ENCODE measurements at places on chromosomes 2 and 18. TPM values are rescaled to one million over a fixed set of nuclear protein-coding genes. Genes with fewer than 3 reads are reported as not detected.

GRCh38 chr2:134103196-134103595 is 150.7 kb upstream of the MGAT5 start:
- no peak for DNase-seq

DNA sequence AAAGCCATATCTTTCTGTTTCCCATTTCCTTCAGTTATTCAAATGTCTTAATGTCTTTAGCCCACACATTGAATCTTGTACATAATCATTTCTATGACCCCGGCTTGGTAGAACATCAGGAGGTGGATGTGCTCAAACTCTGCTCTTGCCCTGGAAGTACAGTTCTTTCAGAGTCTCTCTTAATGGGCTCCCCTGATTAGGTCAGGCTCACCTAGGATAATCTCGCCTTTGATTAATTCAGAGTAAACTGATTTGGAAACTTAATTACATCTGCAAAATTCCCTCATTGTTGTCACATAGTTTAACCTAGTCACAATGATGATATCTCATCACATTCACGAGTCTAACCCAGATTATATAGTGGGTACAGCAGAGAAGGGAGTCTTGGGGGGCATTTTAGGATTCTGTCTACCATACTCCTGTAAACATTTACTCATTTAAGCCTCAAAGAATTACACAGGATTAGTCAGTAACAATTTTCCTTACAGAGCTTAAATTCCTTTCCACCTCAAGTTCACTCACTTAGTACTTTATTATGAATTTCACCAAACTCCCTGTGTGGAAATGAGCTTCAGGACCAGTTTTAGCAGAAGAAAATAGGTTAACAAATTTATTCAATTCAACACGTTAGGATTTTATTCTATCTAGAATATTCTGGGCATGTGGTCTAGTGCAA is 135.5 kb downstream of the FHOD3 start:
- DNase-seq, result no peak

GRCh38 chr2:196205881-196206435 is 34.6 kb upstream of the STK17B start:
- DNase-seq, result no peak

GRCh38 chr2:191374366-191374765 is 129.2 kb downstream of the MYO1B start:
- no peak for DNase-seq

DNA sequence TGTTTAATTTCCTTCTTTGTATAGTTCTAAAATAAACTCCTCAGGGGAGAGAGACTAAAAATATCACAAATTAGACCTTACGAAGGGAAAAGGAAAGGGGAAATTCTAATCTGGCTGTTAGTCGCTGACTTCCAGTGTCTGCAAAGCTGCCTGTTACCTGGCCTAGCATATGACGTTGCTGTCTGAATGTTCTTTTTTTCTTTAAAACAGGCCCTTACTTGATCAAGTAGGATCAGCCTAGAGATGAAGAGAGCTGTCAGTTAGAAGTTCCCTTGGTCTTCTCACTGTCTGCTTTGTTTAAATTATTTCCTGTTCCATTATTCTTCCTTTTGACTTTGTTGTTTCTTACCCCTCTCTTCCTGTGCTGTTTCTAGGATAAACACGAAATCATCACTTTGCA is 11.2 kb downstream of the NCK2 start:
- DNase-seq, result no peak

Gene SMCHD1
- 199 TPM for total RNA-seq

DNA sequence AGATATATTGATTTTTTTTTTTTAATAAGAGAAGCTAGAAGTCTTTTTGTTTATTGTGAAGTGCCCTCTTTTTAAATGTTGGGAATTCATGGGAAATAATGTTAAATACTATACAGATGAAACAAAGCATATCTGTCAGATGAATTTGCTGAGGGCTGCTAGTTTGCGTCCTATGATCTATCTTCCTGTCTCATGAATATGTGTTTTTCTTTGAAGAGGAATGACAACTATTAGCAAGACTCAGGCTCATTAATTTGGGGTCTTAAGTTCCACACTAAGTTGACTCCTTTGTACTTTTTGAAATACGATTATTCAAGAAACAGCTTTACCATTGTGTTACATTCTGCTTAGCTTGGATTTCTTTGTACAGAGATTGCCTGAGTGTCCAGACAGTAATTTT is 57.9 kb downstream of the AGFG1 start:
- DNase-seq, result no peak

- no peak for DNase-seq
Observed at GRCh38 chr18:54149078-54149697, 75.3 kb downstream of the MBD2 start.

GRCh38 chr18:51479736-51480135 is 282.3 kb upstream of the MEX3C start:
- DNase-seq, result no peak

DNA sequence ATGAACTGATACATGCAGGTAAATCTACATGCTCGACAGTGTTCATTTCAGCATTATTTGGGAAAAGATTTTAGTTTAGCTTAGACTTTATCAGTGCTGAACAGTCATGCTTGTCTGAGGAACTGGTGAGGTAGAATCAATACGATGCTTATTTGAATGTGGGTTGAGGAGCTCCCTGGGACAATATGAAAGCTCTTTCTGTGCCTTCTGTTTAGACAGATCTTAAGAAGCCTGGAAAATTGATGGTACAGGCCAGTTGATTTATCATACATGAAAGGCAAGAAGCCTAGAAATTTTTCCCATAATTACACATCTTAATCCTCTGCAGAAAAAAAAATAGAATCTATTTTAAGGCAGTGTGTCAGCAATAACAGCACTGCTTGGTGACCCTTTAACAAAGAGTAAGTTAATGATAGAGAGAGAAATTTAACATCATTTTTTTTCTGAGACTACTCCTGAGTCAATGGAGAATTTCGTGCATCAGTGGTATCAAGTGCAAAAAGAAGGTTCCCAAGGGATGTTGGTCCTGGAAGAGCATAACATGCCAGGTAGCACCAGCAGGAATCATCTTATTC is 252.2 kb upstream of the CDH20 start:
- DNase-seq, result no peak

DNA sequence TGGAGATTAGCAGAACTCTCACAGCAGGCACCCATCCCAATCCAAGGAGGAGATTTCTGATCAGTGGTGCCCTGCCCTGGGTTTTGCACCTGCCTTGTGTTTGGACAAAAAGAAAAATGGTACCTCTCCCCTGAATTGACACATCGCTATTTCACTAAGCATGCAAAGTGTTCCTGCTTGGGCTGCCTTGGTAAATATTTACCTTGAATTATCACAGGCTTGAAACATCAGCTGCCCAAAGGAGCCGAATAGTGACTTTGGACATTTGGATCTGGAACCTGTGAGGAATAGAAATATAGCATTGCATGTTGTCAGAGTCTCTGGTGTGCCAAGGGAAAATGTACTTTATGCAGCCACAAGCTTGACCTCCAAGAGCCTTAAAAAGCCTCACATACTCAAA is 926.4 kb upstream of the FANCL start:
- DNase-seq, result no peak

Data from occipital lobe (tissue), 3 donors.